ENCODE measurements at places on chromosomes 6 and 20.

GRCh38 chr6:149211046-149211571 is 106.4 kb upstream of the TAB2 start:
- no peak for DNase-seq

GRCh38 chr6:62479697-62480220 is 193.7 kb upstream of the KHDRBS2 start:
- DNase-seq = no peak

GRCh38 chr20:18672834-18673233 is 85.0 kb downstream of the DTD1 start:
- DNase-seq = no peak

DNA sequence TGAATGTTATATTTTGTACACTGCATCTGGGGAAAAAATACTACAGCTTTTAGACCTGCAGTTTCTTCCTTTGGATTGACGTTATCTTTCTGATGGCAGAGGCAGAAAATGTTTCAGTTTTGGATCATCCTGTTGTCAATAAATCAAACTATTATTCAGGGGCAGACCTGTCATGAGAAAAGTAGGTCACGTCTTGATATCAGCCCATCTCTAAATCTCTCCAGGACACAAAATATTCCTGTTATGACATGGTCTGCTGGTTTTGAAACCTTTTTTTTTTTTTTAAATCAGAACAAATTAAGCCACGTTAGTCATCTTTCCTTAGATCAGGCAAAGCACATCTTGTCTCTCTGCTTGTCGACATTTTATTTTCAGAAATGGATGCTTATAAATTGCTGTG is 24.0 kb downstream of the IL20RA start:
- no peak for DNase-seq

DNA sequence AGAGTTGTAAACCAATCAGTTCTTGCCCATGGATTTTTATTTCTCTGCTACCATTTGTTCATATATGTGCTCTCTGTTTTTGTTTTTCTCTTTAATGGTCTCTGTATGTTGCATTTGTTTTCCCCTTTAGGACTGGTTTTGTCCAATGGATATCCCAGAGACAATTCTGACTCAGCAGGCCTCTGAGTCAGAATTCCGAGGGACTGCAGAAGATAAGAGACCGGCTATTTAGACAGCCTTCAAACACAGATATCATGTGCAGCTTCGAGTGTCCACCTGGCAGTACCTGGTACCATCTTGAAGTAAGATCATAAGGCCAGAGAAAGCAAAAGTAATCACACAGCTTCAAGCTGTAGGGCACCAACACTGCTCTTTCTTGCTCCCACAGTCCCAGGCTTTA is 125.5 kb downstream of the ELOVL4 start:
- no peak for DNase-seq

- DNase-seq = no peak
Measured at GRCh38 chr6:109834131-109834530, 143.0 kb downstream of the FIG4 start.

GRCh38 chr6:27870291-27870870 is 41.8 kb downstream of the OR2B2 start:
- no peak for DNase-seq

- no peak for DNase-seq
Measured at GRCh38 chr6:161736781-161737292, 463.0 kb upstream of the AGPAT4 start.

- DNase-seq = no peak
Measured at GRCh38 chr20:46302106-46302505, 6.2 kb downstream of the CDH22 start.

DNA sequence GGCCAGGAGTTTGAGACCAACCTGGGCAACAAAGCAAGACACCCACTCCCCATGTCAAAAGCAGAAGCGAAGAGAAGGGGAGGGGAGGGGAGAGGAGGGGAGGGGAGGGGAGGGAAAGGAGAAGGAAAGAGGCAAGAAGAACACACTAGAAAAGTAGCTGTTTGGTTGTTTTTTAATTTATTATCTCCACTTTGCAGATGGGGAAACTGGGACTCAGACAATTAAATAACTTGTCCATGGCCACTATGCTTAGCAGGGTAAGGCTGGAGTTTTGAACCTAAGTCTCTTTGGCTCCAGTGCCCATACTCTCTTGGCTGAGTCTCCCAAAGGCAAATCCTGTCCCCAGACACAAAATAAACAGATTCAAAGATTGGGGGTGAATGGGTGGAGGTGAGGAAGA is 12.4 kb upstream of the GHRH start:
- no peak for DNase-seq

DNA sequence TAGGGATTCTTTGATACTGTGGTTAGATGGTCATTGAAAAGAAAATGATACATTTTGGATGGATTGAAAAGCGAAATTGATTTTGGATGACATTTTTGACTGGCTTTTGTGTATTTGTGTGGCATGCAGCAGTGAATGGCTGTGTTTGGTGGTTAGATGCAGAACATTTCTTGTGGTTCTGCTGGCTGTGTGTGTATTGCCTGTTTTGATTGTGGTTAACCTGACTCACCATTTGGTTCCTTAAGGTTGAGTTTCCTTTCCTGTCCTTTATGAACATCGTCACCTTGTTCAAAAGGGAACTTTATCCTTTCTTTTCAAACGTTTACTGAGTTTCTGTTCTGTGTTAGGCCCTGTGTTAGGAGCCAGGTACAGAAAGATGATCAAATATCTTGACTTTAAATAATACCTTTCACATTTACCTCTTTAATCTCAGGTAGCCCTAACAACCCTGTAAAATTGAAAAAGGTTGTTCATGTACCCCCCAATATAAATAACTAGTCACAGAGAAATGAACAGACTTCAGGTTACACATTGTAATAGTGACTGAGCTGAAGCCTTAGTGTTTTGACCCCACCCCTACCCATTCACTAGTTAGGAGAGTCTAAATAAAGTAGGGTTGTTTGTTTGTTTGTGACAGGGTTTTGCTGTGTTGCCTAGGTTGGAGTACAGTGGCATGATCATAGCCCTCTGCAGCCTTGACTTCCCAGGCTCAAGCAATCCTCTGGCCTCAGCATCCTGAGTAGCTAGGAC is 23.8 kb downstream of the ANKS1A start:
- DNase-seq = peak; percentile 18

- no peak for DNase-seq
Measured at GRCh38 chr6:123380257-123380656, 256.5 kb downstream of the TRDN start.

- no peak for DNase-seq
Measured at GRCh38 chr6:113648698-113649097, 208.4 kb upstream of the MARCKS start.

- DNase-seq = no peak
Measured at GRCh38 chr20:63834491-63834880, 3.4 kb upstream of the ZBTB46 start.

DNA sequence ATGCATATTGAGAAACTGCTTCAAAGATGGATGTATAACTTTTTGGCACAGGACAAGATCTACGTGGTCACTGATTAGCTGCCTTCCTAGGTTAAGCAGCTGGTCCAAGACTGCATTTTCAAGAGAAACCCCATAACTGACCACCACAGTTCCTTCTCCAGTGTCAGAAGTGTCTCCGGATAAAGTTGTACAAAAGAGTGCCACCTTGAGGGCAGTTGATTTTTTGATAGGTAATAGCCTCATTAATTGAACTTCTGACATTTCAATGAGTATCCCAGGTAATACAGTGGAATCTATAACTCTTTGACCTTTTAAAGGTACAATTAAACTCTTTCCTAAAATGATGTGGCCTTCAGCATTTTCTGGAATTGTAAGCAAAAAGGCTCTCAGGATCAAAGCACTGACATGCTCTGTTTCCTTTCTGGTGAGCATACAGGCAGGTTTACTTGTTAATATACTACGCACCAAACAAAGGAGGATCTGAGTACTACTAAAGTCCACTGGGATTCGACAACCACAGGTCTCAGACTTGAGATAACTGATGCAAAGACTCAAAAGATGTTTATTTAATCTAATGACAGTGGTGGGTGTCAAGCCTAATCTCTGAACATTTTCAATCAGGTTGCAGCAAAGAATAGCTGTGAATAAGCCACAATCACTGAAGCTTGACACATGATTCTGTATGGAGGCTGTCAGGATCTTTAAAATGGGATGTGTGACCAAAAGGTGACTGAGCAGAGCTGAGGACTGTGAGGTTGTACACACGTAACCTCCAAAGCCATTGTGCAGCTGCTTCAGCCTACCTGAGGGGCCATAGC is 21.2 kb downstream of the MKKS start:
- no peak for DNase-seq

DNA sequence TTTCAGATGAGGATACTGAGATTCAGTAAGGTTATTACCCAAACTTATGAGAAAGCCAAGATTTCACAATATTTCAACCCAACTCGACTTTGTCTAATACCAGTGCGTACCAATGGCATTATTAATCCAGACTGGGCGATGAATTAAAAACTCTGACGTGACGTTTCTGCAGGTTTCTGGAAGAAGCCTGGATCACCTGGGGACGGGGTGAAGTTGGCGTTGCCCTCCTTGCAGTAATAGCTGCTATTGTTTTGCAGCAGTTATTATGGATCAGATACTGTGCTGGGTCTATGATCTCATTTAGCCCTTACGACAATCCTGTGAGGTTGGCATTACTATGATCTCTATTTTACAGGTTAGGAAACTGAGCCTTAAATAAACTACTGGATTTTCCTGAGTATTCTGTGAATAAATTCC is 569 bp upstream of the CDC5L start:
- DNase-seq = no peak

- DNase-seq = no peak
Measured at GRCh38 chr6:6210994-6211393, 109.5 kb downstream of the F13A1 start.

GRCh38 chr6:65746302-65746701 is 39.3 kb upstream of the EYS start:
- DNase-seq = no peak

- DNase-seq = no peak
Measured at GRCh38 chr6:145583753-145584152, 151.6 kb downstream of the EPM2A start.

DNA sequence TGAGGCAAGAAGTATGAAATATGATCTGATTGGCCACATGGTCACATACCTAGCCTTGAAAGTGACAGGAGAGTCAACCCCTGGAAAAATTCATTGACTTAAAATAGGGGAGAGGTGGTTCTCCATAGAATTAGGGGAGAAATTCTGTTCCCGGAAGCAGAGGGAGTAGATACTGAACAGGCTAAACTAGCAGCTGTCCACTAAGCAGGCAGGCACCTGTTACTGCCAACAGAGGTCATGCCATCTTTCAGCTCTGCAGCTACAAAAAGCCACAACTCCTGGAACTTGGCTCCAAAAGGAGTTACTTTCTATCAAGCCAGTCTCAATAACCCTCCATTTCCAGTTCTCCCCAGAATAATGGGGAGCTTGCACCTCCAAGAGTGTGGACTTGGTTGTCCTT is 352.5 kb downstream of the MAFB start:
- DNase-seq = no peak

Data from stimulated activated CD8-positive, alpha-beta memory T cell treated with anti-CD3 and anti-CD28 coated beads, Interleukin-15, amount 100 ng/mL, for 48 hours (primary cell).